HTR-8/SVneo (cell line): ENCODE measurements at places on chromosomes 12 and 14.

DNA sequence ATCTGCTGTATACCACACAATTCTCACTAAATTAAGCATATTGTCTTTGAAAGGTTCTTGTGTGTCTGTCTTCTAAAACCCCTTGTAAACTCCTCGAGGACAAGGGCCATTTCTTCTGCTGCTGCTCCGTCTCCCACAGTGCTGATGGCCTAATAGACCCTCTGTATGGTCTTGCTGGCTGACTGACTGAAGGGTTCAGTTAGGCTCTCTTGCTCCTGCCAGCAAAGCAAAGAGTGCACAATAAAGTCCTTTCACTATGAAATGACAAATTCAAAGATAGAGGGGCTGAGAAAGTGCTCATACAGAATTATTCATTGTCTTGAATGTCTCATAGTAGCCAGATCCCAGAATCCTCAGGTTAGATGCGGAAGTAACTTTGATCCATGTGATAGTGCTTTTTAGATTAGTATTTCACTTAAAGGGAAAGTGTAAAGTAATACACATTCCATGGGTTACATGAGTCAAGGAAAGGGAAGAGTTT is 14.2 kb upstream of the RIOX1 start:
- DNase-seq: no peak

GRCh38 chr12:92224685-92225331 is 79.2 kb upstream of the BTG1 start:
- DNase-seq: no peak

GRCh38 chr12:5185435-5186069 is 141.9 kb downstream of the KCNA5 start:
- no peak for DNase-seq

DNA sequence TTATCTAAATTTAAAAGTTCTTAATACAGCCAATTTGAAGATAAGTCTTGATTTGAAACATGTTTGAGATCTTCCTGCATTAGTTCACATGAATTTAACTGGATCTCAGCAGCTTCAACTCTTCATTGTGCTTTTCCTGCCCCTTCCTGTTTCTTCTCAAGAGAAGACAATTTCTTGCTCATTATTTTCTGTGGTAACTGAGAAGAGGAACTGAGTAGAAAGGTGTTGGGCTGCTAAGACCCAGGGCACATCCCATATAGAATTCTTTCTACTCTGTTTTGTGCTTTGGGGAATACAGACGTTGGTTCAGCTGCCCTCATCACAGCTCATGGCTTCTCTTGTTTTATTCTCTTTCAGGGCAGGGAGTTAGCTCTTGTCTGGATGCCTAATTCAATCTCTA is 110.2 kb downstream of the SNAPC1 start:
- no peak for DNase-seq

GRCh38 chr14:84202486-84202885 is 1327.5 kb upstream of the FLRT2 start:
- DNase-seq: no peak

GRCh38 chr12:10737249-10737648 is 14.1 kb upstream of the YBX3 start:
- DNase-seq: no peak

GRCh38 chr12:59472273-59472672 is 123.6 kb upstream of the SLC16A7 start:
- DNase-seq: no peak

DNA sequence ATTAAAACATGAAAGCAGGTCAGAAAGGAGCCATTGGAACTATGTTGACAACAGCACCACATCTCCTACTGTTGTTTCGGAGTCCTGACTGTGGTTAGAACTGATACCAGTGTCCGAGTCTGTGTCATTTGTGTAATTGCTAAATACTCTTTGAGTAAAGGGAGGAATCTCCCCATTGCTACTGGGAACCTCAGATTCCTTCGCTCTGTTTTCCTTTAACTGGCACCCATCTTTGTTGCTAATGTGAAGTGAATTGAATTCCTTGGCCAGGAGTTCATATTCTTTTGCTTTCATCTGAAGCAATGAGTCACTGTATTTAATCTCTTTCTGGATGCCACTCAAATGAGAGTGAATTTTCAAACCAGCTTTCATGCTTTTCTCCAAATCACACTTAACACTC is 31.5 kb downstream of the RASSF9 start:
- no peak for DNase-seq

- no peak for DNase-seq
These were observed 13.6 kb downstream of the TTC8 start for GRCh38 chr14:88838015-88838414.

DNA sequence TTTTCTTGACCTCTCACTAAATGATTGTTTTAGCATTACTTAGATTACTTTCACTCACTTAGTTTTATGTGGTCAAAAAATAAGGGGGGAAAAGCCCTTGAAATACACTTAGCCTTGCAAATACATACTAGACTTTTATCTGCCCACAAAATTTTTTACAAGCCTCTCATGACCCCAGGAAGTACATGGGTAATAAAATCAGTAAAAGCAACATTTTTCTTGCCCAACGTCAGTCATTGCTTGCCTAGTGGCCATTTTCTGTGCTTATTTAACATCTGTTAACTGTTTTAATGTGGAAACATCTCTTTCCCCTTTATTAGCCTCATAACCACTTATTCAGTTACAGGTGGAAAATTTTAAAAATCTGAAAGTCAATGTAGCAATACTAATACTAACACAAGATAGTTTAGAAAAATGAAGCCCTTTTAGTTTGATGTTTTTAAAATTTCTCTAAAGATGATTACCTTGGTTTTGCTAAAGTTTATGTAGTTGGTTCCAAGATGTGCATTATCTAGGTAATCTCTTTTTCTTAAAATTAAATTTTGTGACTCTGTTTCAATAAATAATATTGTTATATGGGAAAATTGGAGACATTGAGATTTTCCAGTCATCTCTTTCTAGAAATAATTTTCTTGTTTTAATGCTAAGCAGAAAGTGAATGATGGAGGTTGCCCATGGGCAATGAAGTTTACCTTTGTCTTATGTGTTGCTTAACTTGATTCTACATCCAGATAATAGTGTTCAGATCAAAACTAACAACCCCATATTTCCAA is 175.5 kb downstream of the TMTC2 start:
- DNase-seq: no peak

DNA sequence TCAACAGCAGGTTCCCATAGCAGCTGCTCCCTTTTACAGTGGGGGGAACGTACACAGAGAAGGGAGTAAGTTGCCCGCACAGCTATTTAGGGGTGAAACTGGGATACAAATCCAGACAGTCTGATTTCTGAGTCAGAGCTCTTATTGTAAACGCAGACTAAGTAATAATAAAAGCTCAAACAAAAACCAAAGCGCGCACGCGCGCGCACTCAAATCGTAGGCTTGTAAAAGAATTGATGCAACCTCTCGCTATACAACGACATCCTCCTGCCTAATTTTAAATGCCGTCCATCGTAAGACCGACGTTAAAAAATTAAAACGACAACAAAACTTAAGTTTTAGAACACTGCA is 747 bp upstream of the DACT1 start:
- peak; percentile 54 for DNase-seq

GRCh38 chr14:31287294-31287972 is 79.8 kb upstream of the HECTD1 start:
- no peak for DNase-seq

- no peak for DNase-seq
These were observed 53.1 kb upstream of the CCDC175 start for GRCh38 chr14:59629444-59630287.

DNA sequence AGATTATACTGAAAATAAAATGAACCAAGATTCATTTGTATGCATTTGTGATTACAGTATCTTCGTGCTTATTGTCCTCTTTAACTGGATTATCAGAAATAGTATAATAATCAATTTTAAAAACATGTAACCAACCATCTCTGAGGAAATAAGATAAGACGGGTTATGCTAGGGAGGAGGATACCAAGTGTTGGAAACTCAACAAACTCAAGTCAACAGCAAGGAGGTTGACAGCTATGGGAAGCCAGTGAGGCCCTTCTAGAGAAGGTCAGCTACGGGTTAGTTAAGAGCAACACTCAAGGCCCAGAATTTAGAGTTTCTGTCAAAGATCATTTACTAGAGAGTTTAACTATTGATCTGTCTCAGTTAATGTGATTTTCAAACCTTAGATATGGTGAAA is 137.2 kb downstream of the PDZRN4 start:
- DNase-seq: no peak

- no peak for DNase-seq
These were observed 60.8 kb upstream of the HSPB8 start for GRCh38 chr12:119117936-119118335.

DNA sequence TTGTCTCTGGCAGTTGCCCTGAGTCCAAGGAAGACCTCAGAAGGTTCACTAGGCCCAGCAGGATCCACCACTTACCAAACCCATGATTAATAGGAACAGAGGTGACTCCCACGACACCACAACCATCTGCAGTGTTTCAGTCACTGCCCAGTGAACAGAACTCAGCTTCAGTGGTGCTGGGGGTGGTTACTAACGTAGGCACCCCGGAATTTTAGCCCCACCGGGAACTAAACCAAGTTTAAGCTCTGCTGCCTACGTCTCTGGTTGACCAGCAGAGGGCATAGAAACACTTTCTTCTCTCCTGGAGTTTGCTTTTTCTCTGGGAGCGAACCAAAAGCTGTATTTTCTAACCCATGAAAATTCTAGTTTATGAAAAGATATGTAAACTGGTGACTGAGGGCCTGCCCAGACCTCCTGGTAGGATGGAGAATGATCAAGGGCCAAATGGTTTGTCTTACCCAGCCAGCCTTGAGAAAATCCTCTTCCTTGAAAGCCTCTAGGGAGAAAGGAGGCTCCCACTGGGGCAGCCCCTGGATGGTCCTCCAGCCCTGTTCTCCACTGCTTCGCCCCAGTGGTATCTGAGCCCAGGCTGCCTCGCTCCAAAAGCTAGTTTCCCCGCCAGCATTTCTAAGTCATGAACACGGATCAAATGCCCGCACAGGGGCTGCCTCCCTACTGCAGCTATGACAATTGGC is 379.8 kb downstream of the DPF3 start:
- peak; percentile 74 for DNase-seq

DNA sequence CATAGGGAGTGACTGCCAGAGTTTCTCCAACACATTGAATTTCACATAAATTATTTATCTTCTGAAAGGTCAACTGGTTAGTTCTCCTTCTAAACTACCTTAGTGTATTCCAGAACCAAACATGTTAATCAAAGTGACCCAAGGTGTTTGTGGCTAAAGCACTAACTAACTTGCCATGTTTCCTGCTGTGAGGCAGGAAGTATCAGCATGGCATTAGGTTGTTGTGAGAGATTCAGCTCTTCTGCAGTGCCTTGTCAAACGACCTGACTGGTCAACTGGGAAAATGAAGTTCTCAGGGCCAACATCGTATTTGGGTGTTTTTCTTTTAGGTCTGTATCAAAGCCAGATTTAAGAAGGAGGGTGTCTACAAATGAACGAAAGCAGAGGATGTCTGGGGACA is 448.1 kb downstream of the APAF1 start:
- no peak for DNase-seq

DNA sequence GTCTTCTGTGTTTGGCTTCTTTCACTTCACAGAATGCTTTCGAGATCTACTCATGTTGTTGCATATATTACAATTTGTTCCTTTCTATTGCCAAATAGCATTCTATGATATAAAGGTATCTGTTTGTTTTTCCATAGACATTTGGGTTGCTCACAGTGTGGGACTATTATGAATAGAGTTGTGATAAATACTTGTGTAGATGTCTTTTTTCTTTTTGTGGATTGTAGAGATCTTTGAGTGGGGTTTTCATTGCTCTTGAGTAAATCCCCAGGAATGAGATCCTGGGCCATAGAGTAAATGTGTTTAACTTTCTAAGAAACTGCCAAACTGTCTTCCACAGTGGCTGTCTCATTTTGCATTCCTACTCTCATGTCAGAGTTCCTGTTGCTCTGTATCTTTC is 24.9 kb upstream of the CEBPE start:
- no peak for DNase-seq

- DNase-seq: no peak
These were observed 40.0 kb upstream of the PNMA1 start for GRCh38 chr14:73753887-73754795.

GRCh38 chr14:46490238-46490685 is 161.3 kb downstream of the RPL10L start:
- no peak for DNase-seq

GRCh38 chr14:69996216-69996615 is 117.0 kb downstream of the SMOC1 start:
- DNase-seq: peak; percentile 53

DNA sequence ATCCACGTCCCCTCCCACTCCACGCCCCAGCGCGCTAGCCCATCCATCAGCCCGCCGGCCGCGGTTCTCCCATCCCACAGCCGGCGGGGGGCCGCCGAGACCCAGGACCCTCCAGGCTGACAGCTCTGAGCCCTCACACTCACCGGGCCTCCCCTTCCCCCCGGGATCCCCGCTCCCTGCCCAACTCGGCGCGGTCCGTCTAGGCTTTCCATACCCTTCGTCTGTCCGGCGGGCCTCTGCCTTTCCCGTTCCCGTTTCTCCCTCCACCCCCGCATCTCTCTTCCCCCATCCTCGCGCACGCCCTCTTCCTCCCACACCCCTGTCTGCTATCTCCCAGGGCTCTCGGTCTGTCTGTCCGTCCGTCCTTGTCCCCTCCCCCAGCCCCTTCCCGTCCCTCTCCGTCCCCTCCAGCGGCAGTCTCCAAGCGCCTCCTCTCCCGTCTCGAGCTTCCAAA is 726 bp downstream of the ZFHX2 start:
- DNase-seq: no peak

DNA sequence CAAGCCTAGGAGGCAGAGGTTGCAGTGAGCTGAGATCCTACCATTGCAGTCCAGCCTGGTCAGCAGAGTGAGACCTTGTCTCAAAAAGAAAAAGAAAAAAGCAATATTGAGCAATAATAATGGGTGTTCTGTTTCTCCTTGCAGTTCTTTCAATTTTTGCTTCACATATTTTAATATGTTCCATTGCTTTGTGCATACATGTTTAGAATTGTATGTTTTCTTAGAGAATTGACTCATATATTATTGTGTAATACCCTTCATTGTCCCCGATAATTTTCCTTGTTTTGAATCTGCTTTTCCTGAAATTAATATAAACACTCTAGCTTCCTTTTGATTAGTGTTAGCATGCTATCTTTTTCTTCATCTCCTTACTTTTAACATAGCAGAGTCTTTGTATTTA is 138.4 kb upstream of the NPAS3 start:
- DNase-seq: no peak

DNA sequence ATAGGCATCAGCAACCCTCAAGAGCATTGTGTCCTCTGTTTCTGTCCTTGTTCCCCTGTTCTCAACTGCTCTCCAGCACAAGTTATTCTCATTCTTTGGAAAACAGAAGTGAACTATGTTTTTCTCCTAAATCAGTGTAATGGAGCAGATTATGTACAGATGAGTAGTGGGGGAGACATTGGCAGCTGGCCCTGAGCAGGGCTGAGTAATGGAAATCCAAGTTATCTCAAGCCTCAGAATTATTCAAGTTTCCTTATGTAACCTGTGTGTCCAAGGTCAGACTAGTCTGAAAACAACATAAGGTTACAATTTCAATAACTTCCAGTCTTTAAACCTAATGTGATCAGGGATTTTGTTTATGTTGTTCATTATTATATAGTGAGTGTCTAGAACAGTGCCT is 116.1 kb upstream of the FUT8 start:
- no peak for DNase-seq

DNA sequence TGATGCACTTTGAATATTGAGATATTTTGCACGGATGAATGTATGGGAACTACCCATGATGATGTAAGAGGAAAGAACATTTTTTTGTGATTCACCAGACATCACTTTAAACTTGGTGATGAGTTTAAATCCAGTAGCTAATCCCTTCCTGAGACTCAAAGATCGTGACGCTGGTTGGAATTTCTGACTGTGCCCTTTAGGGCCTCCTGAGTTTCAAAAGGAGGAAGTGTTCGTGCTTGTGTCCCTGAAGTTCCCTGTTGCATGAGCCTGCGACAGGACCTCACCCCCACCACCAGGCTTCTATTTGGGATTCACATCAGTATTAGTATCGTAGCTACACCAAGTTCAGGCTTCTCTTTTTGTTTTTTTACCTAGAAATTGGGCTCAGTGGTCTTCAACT is 18.6 kb upstream of the RIN3 start:
- peak; percentile 40 for DNase-seq
